RKO (cell line): ENCODE measurements at places on chromosomes 2 and 18.
A peak's percentile ranks its signal among the peaks of the same experiment; 100 is the strongest.

- no peak for DNase-seq
Observed at GRCh38 chr2:56309626-56310170, 125.9 kb downstream of the CCDC85A start.

GRCh38 chr2:210814251-210815025 is 258.0 kb downstream of the CPS1 start:
- no peak for DNase-seq

- no peak for DNase-seq
Observed at GRCh38 chr2:216711348-216711747, 16.0 kb upstream of the IGFBP5 start.

GRCh38 chr2:3780477-3781402 is 77.4 kb downstream of the DCDC2C start:
- peak; percentile 78 for DNase-seq

DNA sequence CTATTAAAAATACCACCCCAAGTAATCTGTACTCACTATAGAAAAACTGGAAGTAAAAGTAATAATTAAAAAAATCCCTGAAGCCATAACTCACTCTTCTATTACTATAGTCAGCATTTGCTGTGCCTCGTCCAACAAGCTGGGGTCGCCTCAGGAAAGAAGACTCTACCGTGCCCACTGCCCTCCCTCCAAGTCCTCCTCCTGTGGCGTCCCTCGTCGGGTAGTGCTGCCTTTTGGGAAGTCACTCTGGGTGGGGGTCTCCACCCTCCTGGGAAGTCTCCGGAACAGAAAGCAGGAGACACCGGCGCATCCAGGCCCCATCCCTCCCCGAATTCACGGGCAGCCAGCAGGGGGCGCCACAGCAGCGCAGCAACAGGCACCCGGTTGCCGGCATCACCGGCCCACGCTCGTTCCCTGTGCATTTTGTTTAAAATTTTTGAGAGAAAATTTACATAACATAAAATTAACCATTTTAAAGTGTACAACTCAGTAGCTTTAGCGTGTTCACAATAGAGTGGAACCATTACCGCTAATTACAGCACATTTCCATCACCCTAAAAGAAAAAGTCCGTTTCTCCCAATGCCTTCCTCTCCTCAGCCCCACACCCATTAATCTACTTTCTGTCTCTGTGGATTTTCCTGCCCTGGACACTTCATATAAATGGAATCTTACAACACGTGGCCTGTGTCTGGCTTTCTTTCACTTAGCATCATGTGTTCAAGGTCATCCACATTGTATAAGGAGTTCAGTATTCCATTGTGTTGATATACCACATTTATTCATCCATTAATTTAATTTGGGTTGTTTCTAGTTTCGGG is 62.2 kb downstream of the ADNP2 start:
- DNase-seq = no peak

DNA sequence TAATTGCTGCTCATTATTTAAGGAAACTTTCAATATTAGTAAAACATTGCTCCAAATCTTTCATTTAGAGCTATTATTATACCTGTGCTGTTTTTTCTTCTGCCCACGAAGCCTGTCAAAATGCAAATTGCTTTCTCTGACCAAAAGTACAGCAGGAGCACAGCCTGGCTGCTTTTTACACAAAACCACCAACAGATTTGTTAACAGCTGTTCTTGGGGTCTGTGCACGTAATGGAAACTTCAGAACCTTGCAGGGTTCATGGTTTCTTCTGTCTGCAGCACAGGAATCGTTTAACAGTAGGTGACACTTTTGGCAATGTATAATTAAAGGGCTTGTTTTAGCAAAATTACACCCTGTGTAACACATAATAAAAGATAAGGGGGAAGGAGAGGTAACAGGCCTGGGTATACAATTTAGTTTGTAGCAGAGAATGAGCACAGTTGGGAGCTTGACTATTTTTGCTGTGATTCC is 447.3 kb downstream of the KCNJ3 start:
- no peak for DNase-seq

DNA sequence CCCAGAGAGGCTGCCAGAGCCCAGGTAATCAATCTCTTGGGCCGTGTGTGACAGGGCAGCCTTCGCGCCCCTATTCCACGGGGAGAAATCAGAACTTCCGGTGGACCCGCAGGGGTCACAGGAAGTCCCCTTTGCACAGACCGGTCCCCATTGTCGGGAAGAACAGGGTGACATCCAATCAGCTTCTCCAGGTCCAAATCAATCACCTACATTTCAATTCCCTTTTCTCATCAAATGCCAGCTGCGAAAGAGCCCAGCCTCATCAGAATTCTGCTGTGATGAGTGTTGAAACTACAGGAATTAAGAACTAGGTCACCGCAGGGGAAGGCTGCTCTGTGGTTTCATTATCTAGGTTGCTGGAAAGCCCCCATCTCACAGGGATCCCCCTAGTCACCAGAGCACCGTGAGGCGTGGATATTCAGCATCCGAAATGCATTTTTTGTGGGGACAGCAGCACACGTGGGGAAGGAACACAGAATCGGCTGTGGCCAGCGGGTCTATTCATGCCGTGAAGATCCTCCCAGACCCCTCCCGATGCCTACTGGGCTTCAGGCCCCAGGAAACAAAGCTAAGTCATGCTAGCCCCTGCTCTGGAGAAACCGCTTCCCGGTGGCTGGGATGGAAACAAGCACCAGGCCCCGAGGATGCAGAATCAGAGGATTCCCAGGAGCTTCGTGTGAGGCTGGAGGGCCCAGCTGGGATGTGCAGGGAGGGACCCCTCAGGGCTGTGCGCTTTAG is 193.7 kb upstream of the ID2 start:
- DNase-seq = no peak

DNA sequence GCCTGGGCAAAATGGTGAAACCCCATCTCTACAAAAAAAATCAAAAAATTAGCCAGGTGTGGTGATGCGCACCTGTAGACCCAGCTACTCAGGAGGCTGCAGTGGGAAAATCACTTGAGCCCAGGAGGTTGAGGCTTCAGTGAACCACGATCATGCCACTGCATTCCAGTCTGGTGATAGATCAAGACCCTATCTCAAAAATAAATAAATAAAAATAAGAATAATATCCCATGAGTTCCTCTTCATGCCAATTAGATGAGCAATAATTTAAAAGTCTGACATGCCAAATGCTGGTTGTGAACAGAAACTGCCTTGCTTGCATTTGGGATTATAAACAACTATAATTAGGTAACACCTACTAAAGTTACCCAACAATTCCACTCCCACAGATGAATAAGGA is 22.1 kb upstream of the ANKRD44 start:
- DNase-seq = no peak

DNA sequence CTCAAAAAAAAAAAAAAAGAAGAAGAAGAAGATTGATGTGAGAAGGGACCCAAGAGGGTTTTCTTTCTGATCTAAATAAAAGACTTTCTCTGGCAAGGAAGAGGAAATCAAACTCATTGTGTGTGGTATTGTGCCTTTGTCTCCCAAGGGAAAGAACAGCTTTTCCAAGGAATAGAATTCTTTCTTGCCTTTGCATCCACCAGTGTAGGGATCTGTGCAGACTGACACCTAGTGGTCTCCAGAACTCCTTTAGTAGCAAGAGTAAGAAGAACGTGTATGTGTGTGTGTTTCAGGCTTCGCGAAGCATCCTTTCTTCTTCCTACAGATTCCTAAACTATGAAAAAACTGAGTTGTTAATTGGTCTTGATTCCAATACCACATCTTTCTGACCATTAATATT is 33.5 kb upstream of the CRIM1 start:
- peak; percentile 41 for DNase-seq

- no peak for DNase-seq
Observed at GRCh38 chr18:13067124-13067523, 76.0 kb downstream of the CEP192 start.

GRCh38 chr2:209907746-209908145 is 94.7 kb upstream of the RPE start:
- DNase-seq = no peak

DNA sequence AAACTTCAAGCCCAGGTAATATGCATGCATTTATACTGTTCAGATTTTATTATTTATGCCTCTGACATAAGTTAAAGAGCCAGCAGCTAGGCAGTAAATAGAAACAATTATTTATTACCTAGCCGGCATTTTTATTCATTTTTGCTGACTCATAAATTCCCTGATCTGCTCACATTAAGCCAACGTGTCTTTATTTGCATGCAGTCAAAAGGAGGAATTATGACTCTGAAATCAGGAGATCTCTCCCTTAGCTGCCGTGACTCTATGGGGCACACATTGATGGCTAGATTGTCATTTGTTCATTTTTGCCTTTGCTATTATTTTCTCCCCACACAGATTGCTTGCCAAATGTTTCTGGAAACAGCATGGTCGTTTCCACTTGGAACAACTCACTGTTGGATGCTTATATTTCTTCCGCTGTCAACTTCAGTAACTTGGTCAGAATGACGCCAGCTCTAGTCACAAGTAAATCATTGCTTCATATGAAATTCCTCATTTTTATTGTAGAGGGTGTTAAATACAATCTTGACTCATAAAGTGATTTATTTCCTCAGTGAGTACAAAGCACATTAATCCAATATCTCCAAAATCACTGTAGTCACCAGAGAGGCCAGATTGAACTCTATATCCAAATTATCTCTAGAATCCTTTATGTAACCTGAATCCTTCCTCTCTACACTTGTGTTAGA is 15.9 kb upstream of the ZBTB14 start:
- DNase-seq = peak; percentile 67

GRCh38 chr2:105439141-105439540 is 40.3 kb upstream of the FHL2 start:
- DNase-seq = no peak

GRCh38 chr2:126935774-126936173 is 37.1 kb downstream of the TEX51 start:
- no peak for DNase-seq

GRCh38 chr2:134253117-134253704 is 661 bp upstream of the MGAT5 start:
- DNase-seq = no peak

DNA sequence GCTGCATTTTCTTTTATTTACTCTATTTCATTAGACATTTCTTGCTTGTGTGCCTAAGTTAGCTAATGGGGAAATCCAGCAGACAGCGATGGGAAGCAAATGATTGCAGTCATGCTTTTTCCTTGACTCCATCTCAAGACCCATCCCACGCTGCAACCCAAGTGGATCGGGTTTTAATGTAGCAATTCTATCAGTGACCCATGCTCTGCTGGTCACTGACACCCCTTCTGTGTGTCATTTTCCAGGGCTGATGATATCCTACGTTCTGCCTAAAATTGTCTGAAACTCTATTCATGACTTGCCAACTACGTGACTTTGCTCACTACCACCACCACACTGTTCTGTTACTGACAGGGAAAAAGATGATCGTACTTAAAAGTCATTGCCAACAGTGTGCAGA is 129.8 kb downstream of the CCBE1 start:
- no peak for DNase-seq

GRCh38 chr2:32988525-32988924 is 41.8 kb downstream of the LTBP1 start:
- no peak for DNase-seq

- no peak for DNase-seq
Observed at GRCh38 chr2:223238301-223238700, 186.3 kb downstream of the KCNE4 start.

DNA sequence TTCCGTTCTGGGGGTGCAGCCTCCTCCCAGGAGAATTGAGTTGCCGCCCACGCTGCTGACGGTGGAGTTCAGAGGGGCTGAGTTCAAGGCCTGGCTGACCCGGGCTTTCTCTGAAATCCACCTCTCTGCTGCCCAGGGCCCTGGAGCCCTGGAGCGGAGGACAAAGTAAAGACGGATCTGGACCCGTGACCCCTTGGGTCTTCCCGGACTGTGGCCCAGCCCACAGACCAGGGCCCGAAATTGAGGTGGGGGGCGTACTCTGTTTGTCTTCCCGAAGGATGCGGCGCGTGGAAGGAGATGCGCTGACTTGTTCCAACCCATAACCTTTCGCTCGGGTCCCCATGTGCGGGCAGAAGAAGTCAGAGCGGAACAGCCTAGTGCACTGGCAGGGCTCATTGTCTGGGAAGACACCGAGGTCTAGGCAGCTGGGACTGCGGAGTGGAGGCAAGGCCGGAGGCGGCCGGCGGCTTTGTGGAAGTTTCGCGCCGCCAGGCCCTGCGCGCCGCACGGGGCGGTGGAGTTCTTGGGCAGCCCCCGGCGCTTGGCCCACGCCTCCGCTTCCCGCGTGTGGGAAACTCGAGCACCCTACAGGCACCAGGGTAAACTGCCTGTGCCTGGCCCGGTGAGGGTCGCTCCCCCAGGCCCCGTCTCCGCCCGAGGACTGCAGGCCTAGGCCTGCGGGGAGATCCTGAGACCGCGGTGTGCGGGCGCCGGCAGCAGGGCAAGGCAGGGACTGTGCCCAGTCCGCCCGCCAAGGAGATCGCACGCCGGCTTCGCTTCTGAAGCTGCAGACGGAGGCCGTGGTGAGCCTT is 9.8 kb downstream of the POU3F3 start:
- no peak for DNase-seq

DNA sequence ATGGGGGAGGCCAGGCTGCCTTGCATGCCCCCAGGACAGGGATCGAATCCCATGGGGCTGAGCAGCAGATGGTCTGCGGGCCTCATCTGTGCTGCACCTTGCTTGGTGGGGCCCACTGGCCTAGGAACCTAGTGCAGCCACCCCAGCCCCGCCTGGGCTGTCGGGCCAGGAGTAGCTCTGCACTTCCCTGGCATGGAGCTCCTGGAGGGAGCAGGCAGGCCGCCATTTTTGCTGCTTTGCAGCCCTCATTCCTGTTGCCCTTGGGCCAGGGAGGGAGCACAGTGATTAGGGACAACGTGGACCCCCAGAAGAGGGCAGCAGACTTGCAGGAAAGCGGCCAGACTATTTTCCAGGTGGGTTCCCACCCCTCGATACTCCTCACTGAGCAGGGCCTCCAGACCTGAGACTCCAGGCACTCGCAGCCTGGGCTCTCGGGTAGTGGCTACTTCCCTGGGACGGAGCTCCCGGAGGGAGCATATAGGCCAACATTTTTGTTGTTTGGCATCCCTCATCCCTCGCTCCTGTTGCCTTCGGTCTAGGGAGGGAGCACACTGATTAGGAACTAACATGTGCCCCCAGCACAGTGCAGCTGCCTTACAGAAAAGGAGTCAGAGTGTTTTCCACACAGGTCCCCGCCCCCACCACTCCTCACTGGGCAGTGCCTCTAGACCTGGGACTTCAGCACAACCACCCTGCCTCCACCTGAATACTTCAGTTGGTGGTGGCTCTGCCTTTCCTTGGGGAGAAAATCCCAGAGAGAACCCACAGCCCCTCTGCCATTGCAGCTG is 99.5 kb downstream of the MAIP1 start:
- DNase-seq = no peak

GRCh38 chr18:45562567-45563479 is 52.5 kb upstream of the SLC14A2 start:
- no peak for DNase-seq

DNA sequence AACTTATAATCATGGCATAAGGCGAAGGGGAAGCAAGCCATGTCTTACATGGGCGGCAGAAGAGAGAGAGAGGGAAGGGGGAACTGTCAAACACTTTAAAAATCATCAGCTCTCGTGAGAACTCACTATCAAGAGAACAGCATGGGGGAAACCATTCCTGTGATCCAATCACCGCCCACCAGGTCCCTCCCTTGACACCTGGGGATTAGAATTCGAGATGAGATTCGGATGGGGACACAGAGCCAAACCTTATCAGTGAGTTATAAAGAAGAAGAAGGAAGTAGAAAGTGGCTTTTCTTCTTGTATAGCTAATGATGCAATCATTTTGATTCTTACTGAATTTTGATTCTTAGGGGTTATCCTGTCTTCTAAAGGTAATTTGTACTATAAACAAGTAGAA is 51.4 kb downstream of the SMCHD1 start:
- DNase-seq = no peak
